Activated CD4-positive, CD25-positive, alpha-beta regulatory T cell treated with anti-CD3 and anti-CD28 coated beads, Interleukin-2, amount 50 U/mL, for 16 hours (primary cell): ENCODE measurements at places on chromosomes 2 and 18.
A peak's percentile ranks its signal among the peaks of the same experiment; 100 is the strongest.

DNA sequence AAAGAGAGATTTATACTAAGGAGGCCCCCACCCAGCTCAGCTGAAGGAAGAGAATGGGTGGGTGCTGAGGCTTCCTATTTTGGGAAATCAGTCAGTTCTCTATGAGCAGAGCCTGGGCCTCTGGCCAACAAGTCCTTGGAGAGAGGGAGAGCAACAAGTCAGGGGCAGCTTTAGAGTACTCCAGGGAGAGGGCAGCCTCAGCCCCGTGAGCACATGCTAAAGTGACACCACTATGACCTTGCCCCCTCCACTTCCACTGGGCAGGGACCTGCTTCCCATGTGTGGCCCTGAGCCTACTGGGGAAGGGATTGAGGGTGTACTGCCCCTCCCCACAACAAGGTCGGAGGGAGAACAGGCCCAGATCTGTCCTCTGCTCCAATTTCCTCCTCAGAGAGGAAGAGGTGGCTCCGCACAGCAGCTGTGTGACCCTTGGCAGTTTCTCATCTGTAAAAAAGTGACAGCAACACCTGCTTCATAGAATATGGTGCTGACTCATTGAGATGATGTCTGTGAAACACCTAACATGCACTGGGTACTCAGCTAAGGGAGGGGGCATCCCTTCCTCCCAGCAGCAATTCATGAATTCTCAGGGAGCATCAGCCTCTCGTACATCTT lies 72.9 kb downstream of the CLHC1 start:
- DNase-seq = no peak

DNA sequence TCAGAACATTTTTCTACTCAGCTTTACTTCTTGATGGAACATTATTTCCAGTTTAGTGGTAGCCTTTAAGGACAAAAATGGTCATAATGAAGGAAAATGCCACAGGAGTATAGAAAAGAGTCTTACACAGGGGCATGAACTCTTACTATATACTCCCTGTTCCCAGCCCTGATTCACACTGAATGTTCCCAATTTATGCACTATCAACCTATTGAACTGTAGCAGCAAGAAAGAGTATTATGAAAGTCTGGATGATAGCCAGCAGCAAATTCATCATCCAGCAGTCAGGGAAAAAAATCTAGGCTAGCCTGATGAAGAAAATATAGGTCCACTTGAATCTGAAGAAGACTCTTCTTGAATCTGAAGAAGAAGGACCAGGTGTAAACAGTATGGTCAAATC lies 1170.3 kb upstream of the CHAC2 start:
- no peak for DNase-seq

- no peak for DNase-seq
Observed at GRCh38 chr2:160073284-160073888, 11.0 kb upstream of the PLA2R1 start.

DNA sequence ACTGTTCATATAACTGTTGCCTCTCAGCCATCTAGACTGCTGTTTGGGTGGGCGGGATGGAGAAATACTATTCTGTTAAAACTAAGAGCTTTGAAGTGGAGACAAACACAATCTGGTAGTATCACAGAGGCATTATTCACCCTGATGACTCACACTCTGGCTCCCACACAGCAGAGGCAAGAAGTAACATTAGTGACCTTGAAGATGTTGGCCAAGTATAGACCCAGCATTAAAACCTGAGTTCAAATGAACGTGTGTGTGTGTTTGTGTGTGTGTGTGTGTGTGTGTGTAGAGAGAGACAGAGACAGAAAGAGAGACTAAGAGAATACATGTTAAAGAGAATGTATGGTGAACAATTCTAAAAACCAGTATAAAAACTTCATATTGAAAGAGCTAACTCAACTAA lies 22.5 kb upstream of the ACVR1 start:
- peak; percentile 56 for DNase-seq

DNA sequence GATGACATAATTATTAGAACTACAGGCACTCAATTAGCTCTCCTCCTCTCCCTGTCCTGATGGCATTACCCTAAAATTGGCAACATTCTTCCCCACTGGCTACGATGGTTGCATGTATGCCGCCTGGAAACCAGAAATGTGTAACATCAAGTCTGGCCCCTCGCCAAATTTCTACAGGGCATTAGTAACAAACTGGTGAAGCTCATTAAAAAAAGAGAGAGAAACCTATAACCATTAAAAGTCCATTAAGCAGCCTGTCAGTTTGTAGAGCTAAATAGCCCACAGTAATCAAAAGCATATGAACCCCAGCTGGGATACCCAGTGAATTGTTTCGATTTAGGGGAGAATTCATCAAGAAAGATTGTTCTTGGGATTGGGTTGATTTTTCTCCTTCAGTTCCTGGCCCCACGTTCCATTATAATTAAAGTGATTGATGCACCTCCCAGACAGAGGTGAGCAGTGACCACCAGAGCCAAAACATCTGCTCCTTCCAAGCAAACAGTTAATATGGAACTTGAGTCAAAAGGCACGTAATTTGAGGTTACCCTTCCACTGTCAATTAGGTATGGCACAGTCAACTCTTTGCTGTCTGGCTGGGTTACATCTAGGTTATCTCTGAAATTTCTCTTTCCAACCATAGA lies 208.6 kb downstream of the C1D start:
- DNase-seq = no peak

- no peak for DNase-seq
Observed at GRCh38 chr2:133039531-133039930, 369.5 kb upstream of the LYPD1 start.

DNA sequence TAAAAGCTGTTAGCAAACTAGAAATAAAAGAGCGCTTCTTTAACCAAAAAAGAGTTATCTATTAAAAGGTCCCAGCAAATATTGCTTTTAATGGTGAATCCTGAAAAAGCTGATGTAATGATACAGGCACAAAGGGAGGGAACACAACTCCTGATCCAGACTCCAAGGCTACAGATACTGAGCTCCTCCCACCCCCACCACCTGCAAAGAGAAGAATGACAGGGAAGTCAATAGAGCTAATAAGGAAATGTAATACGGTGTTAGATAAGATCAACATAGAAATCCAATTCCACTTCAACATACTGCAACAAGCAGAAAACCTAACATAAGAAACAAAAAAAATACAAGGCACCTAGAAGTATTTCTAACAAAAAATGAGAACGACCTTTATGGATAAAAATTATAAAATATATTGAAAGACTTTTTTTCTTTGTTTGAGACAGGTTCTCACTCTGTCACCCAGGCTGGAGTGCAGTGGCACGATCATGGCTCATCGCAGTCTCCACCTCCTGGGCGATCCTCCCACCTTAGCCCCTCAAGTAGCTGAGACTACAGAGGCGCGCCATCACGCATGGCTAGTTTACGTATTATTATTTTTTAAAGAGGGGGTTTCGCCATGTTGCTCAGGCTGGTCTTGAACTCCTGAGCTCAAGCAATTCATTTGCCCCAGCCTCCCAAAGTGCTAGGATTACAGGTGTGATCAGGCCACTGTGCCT lies 192.2 kb downstream of the HDAC4 start:
- no peak for DNase-seq

GRCh38 chr2:33240178-33240577 lies 236.3 kb upstream of the RASGRP3 start:
- DNase-seq = no peak

DNA sequence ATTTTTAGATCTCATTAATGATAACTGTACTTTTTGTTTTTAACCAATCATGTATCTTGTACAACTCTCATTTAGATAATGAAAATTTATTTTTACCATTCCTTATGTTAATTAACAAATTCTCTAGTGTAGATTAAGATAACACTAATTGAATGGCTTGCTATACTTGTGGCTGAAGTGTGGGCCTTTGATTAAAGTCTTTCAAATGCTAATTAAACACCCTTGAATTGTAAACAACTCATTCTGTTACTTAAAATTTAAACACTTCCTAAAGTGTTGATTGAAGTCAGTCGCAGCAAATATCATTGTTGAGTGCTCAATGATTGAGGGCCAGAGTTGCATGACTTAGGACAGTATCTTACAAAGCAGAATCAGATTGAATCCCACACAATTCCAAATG lies 109.8 kb upstream of the GULP1 start:
- DNase-seq = no peak

GRCh38 chr2:65019675-65020195 lies 30.5 kb downstream of the SLC1A4 start:
- no peak for DNase-seq

DNA sequence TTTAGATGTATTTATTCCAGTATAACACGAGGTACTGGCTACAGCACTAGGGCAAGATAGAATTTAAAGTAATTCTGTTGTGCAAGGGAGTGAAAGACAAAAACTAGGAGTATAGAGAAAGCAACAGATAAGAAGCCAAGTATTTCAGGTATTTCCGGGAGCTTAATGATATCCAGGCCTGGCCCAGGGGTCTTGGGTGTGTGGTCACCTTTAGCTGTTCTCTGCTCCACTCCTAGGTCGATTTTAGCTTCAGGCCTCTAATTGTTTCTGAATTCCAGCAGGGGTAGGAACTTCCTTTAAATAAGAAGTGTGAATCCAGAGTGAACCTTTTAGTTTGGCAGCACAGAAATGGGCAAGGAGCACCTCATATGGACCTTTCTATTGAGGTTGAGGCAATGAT lies 342.3 kb upstream of the MYT1L start:
- no peak for DNase-seq

GRCh38 chr2:225740086-225740485 lies 340.6 kb downstream of the NYAP2 start:
- DNase-seq = no peak

GRCh38 chr2:28707592-28707991 lies 44.0 kb upstream of the PPP1CB start:
- DNase-seq = no peak

DNA sequence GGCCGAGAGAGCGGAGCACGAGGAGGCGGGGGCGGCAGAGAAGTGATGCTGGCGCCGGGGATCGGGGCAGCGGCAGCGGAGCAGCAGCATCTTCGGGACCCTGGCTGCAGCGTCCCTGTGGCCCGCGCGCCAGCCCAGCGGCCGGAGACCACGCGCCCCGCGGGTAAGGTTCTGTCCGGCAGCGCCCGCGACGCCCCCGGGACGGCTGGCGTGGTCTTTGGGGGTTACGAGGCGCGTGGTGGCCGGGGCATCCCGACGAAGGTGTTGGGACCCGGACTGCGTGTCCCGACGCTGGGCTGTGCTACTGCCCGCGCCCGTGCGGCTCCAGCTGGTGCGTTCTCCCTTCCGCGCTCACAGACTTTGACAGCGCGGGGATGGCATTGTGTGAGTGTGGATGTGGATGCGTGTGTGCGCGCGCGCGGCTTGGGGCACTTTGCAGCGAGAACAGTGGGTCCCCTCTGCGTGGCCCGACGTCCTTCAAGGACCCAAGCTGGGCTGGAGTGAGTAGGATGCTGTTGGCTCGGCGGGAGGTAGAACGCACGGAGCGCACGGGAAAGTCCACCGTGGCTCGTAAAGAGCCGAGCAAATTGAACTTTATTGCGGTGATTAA lies 405.0 kb downstream of the XIRP2 start:
- no peak for DNase-seq

GRCh38 chr2:182240862-182241371 lies 185.9 kb downstream of the PDE1A start:
- no peak for DNase-seq

DNA sequence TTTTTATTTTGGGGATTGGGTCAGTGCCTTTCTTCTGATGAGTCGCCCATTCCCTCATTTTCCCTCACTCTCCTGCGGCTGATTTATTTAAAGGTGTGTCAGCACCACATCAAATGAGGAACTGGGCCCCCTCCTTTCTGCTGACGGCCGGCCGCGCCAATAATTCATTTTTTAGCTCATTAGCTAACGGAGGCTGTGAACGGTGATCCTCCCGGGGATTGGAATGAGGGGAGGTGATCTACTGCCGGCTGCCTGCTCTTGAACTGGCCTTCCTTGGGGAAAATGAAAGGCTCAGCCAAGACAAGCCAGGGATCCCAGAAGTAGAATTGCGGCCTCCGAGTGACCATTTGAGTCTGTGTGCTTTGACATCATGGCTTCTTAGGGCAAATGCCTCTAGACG lies 54.2 kb downstream of the GBX2 start:
- no peak for DNase-seq

DNA sequence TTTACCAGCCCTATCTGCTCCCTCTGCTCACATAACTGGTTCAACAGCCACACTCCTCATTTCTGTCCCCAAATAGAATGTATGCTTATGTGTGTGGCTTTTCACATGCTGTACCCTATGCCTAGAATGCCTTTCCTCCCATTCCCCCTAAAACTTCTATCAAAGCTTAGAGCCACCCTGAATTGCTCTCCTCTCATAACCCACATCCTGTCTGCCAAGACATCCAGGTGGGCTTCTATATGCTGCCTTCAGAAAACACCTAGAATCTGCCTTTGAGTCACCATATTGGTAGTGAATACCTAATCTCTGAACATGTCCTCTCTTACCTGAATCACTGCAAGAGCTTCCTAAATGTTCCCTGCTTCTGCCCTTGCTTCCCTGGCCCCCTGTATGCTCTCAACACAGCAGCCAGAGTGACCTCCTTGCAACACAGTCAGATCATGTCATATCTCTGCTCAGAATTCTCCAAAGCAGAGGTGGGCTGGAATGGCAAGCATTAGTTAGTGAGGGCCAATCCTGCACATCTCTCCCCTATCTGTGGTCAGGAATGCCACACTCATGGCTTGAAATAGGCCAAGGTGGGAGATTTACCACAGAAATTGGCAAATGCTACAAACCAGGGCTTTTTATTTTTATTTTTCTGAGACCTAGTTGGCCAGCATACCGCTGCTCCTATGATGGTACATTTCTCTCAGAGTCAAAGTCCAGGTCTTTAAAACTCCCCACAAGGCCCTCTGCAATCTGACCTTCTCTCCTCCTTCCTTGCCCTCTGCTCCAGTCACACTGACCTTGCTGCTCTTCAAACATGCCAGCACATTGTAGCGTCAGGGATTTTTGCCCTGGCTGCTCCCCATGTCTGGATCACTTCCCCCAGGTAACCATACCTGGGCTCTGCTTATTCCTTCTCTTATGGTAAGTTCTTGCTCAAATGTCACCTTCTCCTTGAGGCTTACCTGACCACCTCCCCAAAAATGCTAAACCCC lies 111.8 kb upstream of the STON1 start:
- DNase-seq = no peak

DNA sequence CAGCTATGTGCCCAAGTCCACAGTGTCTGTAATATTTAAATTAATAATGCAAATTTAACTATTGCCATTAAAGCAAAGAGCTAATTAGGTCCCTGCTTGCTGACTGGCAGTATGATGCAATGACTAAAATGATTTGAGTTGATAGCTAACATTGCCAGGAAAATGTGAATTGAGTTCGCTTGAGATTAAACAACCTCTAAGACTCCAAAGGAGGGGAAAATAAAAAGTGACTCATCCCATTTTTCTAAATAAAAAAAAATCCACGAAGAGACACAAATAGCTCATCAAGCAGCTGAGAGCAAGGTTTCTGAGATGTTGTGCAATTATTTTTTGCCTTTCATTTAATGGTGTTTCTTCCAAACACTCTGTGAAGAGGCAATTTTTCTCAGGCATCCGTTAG lies 413.0 kb downstream of the MTX2 start:
- no peak for DNase-seq
